Esophagus mucosa (tissue), 1 donor: ENCODE measurements at places on chromosomes 11 and 22. TPM values are rescaled to one million over a fixed set of nuclear protein-coding genes. Genes with fewer than 3 reads are reported as not detected.

DNA sequence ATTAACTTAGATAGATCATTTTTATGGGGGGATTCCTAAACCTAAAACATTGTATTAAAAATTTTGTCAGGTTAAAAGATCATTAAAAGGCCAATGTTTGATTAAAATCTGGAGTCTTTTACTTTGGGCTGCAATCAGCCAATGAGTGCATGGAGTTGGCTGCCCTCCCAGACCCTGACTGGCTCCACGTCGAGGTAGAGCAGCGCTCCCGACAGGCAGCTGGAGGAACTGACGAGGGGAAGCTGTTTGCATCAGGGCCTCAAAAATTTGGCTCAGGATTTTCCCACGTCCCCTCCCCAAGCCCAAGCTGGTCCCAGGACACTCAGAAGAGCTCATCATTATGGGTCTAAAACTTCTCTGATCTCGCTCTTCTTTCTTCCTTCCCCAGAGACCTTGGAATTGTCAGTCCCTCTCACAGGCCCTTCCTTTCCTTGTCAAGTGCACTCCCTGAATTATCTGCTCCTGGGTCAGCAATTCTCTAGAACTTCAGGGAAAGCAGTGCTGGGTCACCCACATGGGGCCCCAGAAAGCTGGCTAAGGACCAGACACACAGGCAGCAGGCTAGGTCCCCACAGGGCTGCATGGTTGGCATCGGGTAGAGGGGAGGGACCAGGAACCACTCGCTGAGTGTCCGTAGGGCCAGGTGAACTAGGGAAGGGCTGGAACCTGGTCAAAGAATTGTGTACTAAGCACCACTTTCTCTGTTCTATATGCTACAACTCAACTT lies 119.6 kb upstream of the IGLL5 start:
- ATAC-seq, result no peak

GRCh38 chr11:119361056-119361787 lies 14.7 kb upstream of the MFRP start:
- ATAC-seq, result peak; percentile 79

The PRR33 gene
- not detected for total RNA-seq

The UPK3A gene
- not detected for total RNA-seq

The TEX12 gene
- 0.16 TPM for total RNA-seq

- ATAC-seq, result peak; percentile 47
Observed at GRCh38 chr11:68127714-68128681, 6.8 kb upstream of the CHKA start.

The C22orf31 gene
- total RNA-seq, result not detected

The SMCO4 gene
- total RNA-seq, result 11.1 TPM

The CASP5 gene
- total RNA-seq, result not detected
